Kidney glomerular epithelial cell (primary cell): ENCODE measurements at places on chromosomes 6 and 20.

DNA sequence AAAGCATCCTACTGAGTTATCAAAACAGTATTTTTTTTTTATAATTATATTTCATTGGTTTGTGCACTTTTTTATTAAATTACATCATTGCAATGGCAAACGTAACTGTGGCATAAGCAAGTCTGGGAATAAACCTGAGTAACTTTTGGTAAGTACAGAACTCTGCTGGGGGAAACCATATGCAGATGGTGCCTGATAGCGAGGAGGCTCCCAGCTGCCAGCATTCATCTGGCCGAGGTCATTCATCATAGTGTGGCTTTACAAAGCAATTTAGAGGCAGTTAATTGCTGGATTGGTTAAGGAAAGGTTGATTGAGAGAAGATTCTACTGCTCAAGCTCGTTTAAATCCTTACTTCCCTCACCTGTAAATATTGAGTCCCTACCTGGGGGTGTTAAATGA, 52.6 kb downstream of the HECA start:
- DNase-seq: no peak

DNA sequence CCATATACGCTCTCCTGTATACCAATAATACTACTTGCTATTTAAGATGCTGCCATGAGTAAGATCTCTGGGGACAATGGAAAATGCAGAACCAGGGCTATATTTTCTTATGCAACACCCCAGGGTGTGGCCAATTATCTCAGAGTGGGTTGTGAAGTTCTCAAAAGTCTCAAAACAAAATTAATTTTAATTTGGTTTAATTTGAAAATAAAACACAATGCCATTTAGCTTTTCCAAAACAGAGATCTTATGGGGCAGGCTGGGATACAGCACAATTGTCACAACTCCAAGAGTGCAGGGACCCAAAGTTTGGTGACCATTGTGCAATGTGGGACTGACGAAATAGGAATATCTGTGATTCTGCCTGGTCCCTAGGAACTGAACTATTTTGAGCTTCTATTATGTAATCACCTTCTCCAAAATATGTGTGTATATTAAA, 43.1 kb downstream of the MBOAT1 start:
- no peak for DNase-seq

GRCh38 chr6:168938546-168938945, 315.1 kb downstream of the THBS2 start:
- DNase-seq: no peak

GRCh38 chr6:140732991-140733390, 1358.5 kb upstream of the CITED2 start:
- DNase-seq: no peak

DNA sequence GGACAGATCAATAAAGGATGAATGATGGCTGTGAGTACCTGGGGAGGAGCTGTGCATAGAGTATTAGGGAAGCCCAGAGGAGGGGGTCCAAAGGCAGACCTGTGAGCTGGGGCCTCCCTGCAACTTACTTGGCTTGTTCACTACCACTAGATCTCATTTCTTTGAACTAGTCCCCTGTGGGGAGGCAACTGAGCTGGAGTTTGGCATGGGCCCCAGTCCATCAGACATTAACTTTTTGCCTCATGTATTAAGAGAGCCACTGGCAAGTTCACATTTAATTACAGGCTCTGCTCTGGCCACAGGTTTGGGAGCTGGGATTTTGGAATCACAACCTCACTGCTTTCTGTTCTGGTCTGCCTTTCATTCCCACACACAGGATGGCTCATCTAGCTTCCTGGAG, 254.1 kb downstream of the PRL start:
- peak; percentile 29 for DNase-seq

DNA sequence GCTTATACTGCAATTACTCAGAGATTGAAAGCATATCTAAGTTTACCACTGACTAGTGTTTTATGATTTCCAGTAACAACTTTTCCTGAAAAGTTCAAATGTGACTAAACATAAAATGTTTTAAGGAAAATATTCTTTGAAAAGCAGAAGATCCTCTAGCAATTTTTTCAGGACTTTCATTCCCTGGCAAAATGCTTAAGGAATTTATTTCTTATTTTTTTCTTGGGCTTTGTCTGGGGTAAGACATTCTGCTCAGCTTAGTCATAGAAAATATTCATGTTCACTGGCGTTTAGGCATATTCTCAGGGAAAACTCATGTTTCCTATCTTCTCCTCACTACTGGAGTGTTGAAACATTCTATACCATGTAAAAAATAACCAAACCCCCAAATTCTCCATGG, 235.3 kb upstream of the CEP162 start:
- DNase-seq: peak; percentile 45

DNA sequence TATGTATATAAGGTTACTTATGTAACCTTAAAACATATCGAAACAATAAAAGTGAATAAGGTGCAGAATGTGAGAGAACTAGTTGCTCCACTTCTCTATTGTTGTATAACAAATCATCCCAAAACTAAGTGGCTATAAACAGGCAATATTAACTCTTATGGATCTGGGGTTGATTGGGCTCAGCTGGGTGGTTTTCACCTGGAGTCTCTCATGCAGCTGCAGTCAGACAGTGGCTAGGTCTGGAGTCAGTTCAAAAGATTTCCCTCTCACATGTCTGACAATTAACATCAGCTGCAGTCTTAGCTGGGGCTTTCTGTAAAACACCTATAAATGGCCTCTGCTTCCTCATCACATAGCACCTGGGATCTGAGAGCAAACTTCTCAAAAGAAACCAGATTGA, 288.4 kb upstream of the SASH1 start:
- no peak for DNase-seq

- DNase-seq: peak; percentile 95
Measured at GRCh38 chr6:149941583-149942460, at the start of gene ULBP2. TSS of gene ULBP2 (plus strand) at chr6:149942014. CDS start at chr6:149942073, 59 bp downstream.

DNA sequence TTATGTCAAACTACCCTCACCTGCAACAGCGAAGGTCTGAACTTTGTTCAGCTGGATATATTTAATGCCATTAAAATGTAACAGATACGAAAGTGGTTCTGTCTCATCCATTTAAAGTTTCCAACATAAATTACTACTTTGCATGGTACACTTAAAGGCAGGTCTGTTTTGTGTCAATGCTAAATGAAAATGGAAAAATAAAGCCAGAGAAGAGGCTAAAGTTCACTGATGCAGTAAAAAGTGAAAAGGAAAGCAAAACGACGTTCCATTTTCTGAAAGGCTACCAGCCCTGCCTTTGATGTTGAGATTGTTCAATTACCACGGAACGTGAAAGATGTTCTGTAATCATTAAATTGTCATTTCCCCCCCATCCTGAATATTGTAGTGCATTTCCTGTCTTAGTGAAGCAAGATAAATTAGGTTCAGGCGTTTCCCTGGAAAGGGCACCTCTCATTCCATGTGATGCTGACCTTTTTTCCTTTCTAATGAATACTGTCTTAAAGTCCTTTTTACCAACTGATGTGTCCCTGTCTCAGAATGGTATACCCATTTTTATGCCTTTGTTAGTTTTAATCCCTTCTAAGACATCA, 334.7 kb upstream of the JAG1 start:
- no peak for DNase-seq

GRCh38 chr20:63132131-63132714, 83.7 kb downstream of the YTHDF1 start:
- DNase-seq: no peak

- no peak for DNase-seq
Measured at GRCh38 chr20:54570561-54570960, 95.2 kb downstream of the DOK5 start.

GRCh38 chr6:56706981-56707726, 64.5 kb upstream of the DST start:
- no peak for DNase-seq

DNA sequence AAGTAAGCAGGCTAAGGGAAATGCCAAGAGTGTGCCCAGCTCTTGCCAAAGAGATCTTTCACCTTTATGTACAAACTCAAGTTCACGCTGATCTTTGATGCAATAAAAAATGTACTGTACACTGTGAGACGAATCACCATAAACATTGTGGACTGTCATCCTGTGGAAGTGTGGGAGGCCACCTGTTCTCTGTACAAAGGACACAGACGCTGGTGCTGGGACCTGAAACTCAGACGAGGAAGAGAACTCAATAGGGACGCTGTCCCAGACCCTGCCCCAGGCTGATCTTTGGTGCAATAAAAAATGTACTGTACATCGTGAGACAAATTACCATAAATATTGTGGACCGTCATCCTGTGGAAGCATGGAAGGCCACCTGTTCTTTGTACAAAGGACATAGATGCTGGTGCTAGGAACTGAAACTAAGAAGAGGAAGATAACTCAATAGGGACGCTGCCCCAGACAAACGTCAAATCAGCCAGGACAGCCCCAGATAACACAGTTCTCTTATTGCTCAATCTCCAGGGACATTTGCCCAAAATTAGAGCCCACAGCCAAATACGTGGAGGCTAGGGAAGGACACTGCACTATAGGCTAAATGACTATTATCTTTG, 312.7 kb upstream of the SGK1 start:
- DNase-seq: no peak

DNA sequence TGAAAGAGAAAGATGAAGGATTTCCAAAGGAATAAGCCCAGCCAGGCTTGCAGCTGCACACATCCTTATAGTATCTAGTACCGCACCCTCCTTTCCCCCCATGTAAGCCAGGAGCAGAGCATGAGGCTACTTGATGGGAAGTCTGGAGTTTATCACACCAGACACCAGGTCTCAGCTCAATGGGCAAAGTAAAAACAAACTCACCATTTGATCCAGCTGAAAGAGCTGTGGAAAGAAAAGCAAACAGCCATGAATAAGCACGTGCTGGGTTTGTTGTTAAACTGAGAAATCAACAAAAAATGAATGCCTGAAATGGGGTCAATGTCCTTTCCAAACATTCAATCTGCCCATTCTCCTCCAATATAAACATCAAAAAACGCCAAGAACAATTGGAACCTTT, 50.6 kb upstream of the MAP7 start:
- DNase-seq: no peak

GRCh38 chr6:31468311-31468710, 29.6 kb upstream of the MICB start:
- no peak for DNase-seq

DNA sequence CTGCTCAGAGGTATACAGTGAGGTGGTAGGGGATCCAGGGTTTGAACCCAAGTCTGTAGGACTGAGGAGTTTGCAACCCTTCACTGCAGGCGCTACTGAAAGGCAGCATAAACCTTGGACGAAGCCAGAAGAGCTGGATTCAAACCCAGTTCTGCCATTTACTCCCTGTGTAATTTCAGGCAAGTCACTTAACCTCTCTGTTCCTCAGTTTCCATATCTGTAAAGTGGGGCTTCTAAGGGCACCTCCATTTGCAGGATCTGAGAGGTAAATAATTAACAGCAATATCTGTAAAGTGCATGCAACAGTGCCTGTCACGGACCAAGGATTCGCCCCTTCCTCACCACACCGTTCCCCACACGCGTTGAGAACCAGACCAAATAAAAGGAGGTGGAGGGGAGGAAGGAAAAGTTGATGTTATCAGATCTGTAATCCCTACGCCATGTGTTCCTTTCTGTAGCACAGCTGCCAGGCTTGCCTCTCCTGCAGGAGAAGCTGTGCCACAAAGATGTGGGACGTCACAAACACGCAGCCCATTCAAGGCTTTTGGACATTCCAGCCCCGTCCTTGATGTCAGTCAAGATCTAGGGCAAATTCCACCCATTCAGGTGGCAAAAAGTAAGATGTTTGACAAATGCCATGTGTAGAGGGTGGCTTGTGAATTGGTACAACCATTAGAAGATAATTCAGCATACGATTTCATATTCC, 9.8 kb downstream of the RIPOR3 start:
- peak; percentile 19 for DNase-seq

DNA sequence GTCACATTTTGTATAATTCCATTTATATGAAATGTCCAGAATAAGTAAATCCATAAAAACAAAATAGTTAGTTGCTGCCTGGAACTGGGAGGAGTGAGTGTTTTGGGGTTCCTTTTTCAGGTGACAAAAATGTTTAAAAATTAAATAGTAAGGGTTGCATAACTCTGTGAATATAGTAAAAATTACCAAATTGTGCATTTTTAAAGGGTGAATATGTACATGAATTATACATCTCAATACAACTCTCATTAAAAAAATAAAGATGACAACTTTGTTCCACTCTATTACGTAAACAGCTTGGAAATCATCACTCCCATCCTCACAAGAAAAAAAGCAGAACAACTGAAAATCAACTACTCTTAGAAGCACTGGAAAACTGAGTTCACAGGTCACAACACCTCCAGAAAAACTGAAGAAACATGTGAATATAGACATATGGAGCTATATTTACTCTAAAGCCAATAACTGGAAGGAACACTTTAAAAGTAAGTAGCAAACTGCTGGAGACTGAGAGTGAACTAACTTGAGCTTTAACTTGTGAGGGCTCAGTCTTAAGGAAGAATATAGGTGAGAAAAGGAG, 40.0 kb downstream of the RANBP9 start:
- no peak for DNase-seq

GRCh38 chr20:658731-659291, 5.8 kb upstream of the SRXN1 start:
- DNase-seq: no peak

GRCh38 chr6:144216668-144217218, 66.4 kb downstream of the STX11 start:
- no peak for DNase-seq

- peak; percentile 79 for DNase-seq
Measured at GRCh38 chr6:25962149-25963127, at the start of gene TRIM38. TSS of gene TRIM38 (plus strand) at chr6:25962802. CDS start at chr6:25966523, 3,721 bp downstream.

DNA sequence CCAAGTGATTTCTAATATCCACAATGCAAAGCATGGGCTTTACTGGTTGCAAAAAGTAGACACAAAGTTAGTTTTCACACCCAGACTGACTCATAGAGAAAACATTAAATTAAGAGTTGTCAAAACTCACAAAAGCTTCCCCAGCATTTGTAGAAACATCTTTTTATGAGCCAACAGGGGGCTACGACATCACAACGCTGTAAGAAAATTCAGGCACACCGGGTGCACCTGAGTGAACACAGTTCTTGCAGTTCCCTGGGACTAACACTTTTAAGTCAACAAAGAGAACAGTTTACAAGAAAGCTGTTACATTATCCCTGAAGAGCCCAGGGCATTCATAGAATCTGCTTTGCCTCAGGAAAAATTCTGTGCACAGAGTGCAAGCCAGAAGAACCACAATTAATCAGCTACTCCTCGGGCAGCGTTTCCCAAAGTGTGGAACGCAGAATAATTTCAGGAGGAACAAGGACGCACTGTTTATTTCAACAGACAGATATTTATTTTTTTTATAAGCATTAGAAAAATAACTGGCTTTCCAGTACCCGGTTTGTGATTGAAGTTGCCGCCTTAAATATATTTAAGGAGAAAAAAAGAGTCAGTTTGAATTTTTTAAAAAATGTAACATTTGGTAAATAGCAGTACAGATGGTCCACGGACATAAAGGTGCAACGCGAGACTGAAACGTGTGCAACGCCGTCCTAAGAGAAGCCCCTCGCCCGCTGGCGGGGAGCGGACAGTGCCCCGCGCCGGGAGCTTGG, 1.2 kb downstream of the NCOA5 start:
- DNase-seq: peak; percentile 66

- DNase-seq: peak; percentile 84
Measured at GRCh38 chr6:56955171-56956155, 556 bp downstream of the BEND6 start.

DNA sequence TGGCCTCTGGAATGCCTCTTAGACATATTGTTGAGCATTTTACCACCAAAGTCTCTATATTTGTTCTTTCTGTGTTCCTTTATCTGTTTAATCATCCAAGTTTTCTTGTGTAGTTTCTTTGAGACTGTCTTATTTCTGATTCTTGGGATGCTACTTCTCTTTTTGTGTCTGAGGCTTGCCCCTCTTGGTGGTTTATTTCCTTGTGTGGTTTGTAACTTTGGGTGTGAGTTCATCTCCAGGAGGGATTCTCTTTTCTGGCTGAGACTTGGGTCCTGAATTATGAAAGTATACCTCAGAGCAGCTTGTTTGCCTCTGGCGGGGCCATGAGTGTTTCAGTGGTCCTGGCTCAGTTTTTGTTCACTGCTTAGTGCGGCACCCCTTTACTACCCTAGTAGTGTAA, 33.9 kb downstream of the PPARD start:
- DNase-seq: no peak
